ENCODE measurements at places on chromosomes 16 and 17.

- no peaks in the 10 kb centered on the region for H3K36me3 ChIP-seq
- no peak overlapping the region for H3K27ac ChIP-seq
- no peak overlapping the region for H3K4me3 ChIP-seq
- no peak for DNase-seq
These were observed 192.4 kb upstream of the HSBP1 start for GRCh38 chr16:83615141-83615952.

DNA sequence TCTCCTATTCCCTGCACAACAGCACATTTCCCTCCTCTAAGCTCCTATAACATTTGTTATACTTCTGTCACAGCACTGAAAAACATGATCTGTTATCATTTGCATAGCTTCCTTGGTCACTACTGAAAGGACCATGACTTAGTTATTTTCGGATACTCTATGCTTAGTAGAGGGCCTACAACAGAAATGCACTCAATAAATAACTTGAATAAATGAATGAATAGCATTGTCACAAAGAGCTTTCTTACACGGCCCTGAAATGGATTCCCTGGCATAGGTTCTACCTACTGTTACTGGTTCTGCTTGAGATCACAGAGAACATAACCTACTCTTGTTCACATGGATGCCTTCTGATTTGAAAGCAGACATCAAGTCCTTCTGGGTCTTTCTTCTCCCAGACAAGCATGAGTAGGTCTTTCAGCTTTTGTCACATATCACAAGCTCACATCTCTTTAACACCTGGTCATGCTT, 41.6 kb downstream of the MYO1D start:
- no peaks in the 10 kb centered on the region for H3K36me3 ChIP-seq
- peak overlapping the region; percentile 48 for H3K27ac ChIP-seq
- no peak overlapping the region for H3K4me3 ChIP-seq
- H3K4me1 ChIP-seq, result peaks cover 3% of the 10 kb centered on the region
- peak; percentile 25 for DNase-seq

- H3K27ac ChIP-seq, result no peak overlapping the region
- DNase-seq, result no peak
- H3K36me3 ChIP-seq, result peaks cover 62% of the 10 kb centered on the region
- H3K4me3 ChIP-seq, result no peak overlapping the region
- no peaks in the 10 kb centered on the region for H3K27me3 ChIP-seq
These were observed 103.5 kb downstream of the ABCC1 start for GRCh38 chr16:16052916-16053315.

DNA sequence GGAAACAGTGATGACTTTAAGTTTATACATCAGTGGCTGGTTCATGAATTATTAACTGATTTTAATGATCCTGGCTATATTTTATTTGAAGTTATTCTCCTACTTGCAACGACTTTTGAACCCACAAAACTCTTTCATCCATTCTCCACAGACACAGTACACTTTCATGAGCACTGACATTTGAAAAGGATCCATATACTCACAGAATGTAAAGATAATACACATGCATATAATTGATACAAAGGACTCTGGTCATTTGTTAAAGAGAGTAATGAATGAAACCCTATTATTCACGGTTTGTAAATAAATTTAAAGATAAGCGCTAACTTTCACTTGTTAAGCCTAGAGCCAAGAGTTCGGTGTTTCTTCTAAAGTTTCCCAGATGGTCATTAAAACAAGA, 3.3 kb downstream of the TOX3 start:
- no peaks in the 10 kb centered on the region for H3K4me1 ChIP-seq
- DNase-seq, result no peak
- H3K27ac ChIP-seq, result no peak overlapping the region

Measured in B cell (primary cell).